ENCODE measurements at places on chromosomes 5 and 9.
A peak's percentile ranks its signal among the peaks of the same experiment; 100 is the strongest.

- no peak for DNase-seq
Measured at GRCh38 chr5:129945774-129946270, 41.6 kb downstream of the CHSY3 start.

DNA sequence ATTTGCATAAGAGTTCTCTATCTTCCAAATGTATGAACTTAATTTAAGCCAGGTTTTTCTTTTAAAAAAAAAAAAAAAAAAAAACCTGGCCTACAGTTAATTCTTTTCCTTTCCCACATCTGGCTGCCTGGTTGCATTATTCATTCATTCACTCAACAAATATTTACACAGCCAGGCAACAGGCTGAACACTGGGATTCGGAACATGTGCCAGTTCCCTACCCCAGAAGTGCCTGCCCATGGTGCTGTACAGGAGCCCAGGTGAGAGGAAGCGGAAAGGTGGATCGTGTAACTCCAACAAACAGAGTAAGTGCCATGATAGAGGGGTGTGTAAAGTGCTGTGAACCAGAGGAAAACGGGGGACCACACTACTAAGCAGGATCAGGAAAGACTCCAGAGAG, 93.6 kb downstream of the CDK5RAP2 start:
- DNase-seq: no peak

DNA sequence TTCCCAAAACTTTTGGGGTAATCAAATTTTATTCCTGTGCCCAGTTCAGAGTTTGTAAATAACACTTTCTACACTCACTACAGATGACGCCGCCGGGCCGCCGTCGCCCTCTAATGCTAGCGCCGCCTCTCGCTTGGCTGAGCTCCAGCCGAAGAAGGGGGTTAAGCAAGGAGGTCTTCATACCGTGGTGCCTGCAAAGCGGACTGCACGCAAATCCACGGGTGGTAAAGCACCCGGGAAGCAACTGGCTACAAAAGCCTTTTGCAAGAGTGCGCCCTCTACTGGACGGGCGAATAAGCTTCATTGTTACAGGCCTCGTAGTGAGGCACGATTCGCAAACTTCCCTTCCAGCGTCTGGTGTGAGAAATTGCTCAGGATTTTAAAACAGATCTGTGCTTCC, 280.4 kb downstream of the MEF2C start:
- DNase-seq: peak; percentile 4

DNA sequence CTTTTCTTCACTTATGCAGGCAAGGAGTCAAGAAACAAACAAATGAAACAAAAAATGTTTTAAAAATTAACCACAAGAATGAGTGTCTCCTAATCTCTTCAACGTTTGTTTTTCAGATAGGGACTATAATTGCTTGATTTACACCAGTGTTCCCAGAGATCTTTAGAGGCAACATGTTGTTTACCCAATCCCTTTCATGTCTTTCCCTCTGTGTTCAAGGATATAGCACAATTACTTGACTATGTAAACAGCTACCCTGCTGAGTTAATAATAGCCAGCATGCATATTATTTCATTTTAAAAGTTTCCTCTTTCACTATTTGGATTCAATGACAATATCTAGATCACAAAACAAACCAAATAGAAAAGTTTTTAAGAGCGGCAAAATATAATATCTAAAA, 25.1 kb upstream of the SHISAL2B start:
- no peak for DNase-seq

- DNase-seq: no peak
Measured at GRCh38 chr9:92055624-92056023, 59.6 kb downstream of the SPTLC1 start.

- DNase-seq: no peak
Measured at GRCh38 chr5:15566306-15566705, 66.3 kb downstream of the FBXL7 start.

GRCh38 chr5:127699416-127699815, 3.8 kb upstream of the CCDC192 start:
- DNase-seq: no peak

GRCh38 chr9:12849486-12850003, 74.7 kb downstream of the LURAP1L start:
- no peak for DNase-seq

DNA sequence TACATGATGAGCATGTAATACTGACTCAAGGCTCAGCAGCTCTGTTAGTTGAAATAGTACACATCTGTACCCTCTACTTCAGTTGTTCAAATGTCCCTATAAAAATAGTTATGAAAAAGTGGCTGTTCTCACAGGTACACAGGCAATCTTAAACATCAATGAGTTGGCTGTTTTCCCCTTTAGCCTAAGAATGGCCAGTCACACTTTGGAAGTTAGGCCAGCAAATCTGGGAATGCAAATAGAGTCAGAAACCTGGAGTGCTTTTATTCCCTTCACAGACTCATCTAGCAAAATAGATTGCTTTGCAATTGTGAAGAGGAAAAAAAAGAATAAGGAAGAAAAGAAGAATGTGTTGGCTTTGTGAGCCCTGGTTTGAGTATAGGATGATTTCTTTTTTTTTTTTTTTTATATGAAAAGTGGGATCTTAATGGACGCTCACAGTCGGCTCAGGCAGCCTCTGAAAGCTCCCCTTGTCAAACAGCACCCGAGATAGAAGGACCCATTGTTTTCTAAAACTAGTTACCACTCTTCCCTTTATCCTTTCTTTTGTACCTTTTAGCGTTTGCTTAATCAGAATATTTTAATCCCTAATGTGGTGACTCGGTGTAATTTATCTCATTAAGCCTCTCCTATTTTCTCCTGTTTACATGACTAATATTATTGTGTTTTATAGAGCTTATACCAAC, 27.9 kb upstream of the TLE1 start:
- no peak for DNase-seq

- DNase-seq: no peak
Measured at GRCh38 chr9:136576269-136576626, 30.4 kb upstream of the NOTCH1 start.

DNA sequence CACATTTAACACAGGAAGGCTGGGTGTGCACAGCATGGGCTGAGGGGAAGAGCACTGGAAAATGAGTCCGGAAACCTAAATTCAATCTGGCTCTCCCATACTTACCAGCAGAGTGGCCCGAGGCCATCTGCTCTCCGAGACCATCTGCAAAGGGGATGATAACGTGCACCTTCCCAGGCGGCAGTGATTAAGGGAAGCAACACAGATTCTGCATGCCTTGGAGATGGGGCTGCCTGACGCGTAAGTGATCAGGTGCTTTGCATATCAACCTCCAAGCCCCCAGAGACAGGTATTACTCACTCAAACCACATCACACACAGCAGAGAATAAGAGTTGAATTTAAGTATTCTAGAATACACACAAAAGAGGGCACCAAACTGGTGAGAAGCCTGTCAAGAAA, 9.1 kb downstream of the EPB41L4B start:
- DNase-seq: no peak

- no peak for DNase-seq
Measured at GRCh38 chr5:155094455-155094854, 80.9 kb downstream of the KIF4B start.

- DNase-seq: no peak
Measured at GRCh38 chr9:13481274-13481673, 201.8 kb upstream of the MPDZ start.

GRCh38 chr5:102666164-102666946, 88.8 kb upstream of the PAM start:
- no peak for DNase-seq

GRCh38 chr5:21142791-21143190, 1154.8 kb upstream of the CDH18 start:
- DNase-seq: no peak

- DNase-seq: no peak
Measured at GRCh38 chr5:116492776-116493175, 81.8 kb downstream of the SEMA6A start.

DNA sequence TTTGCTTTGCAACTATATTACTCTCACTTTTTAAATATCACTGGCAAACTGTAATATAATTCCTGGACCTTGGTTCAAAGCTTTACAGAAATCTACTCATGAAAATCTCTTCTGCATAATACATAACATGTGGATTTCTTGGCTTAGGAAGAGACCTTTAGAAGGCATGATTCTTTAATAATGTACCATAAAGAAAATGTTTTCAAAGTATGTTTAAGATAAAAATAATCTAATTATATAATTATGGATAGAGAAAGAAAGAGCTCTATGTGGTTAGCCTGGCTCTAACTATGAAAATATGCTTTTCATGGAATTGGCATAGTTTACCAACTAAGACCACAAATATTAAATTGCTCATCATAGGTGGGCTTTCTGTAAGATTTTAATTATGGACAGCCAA, 817.8 kb downstream of the TLE1 start:
- DNase-seq: no peak

- no peak for DNase-seq
Measured at GRCh38 chr5:127840198-127840524, 137.0 kb downstream of the CCDC192 start.

GRCh38 chr5:1029282-1029944, 20.8 kb downstream of the NKD2 start:
- no peak for DNase-seq

DNA sequence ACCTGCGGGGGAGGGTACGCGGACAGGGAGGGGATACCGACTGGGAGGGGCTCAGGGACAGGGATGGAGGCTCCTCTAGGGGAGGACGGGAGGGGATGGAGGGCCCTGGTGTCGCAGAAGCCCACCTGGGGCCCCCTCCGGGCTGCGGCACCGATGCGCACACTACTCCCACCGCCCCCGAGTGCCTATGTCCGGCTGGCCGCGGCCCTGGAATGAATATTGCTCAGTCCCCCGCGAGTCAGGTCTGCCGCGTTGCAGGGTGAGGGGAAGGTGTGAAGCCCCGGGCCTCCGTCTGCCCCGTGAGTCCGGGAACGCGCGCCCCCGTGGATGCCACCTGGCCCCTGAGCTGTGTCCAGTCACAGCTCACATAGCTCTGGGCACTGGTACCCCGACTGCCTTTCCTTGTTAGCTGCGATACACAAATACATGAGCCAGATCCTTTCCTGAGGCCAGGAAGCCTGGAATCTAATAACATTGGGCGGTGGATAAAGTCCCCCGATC, 44.5 kb upstream of the PRSS3 start:
- no peak for DNase-seq

DNA sequence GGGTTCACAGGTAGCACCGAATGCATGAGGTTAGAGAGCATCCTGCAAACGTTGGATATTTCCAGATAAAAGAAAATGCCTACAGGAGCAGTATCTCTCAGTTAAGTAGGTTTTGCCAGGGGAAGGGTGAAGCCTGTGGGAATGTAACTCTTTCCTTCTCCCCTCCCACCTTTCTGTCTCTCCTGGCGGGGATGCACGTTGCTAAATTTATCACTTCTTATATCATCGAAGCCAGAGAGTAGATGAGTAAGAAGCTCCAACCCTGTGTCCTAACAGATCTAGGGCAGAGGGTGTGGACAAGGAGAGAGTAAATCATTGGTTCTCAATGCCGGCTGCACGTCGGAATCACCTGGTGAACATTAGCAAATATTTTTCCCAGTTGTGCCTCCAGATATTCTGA, 457.5 kb downstream of the ENC1 start:
- no peak for DNase-seq

GRCh38 chr9:131500939-131501541, 1.7 kb upstream of the POMT1 start:
- DNase-seq: peak; percentile 44

DNA sequence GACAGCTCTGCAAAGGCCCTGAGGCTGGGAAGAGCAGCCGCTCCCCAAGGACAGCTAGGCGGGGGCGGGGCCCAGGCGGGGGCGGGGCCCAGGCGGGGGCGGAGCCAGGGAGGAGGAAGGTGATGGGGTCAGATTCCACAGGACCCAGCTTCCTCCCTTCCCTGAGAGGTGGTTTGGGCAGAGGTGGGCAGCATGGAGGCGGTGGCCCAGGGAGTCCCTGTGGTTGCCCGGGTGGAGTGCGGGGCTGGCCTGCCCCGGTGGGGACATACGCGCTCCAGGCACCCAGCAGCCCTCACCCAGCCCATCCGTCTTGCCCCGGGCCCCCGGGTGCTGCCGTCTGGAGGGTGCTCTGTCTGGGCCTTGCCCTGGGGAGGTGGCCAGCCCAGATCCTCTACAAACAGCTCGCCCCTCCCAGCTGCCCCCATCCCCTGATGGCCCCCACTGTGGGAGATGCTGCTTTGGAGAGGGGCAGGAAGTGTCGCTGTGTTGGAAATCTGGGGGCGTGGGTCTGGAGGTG, 11.0 kb upstream of the RNU6ATAC start:
- DNase-seq: no peak

- no peak for DNase-seq
Measured at GRCh38 chr5:16229357-16229940, 49.9 kb upstream of the MARCHF11 start.

GRCh38 chr5:168859471-168859870, 280.3 kb upstream of the PANK3 start:
- DNase-seq: no peak

DNA sequence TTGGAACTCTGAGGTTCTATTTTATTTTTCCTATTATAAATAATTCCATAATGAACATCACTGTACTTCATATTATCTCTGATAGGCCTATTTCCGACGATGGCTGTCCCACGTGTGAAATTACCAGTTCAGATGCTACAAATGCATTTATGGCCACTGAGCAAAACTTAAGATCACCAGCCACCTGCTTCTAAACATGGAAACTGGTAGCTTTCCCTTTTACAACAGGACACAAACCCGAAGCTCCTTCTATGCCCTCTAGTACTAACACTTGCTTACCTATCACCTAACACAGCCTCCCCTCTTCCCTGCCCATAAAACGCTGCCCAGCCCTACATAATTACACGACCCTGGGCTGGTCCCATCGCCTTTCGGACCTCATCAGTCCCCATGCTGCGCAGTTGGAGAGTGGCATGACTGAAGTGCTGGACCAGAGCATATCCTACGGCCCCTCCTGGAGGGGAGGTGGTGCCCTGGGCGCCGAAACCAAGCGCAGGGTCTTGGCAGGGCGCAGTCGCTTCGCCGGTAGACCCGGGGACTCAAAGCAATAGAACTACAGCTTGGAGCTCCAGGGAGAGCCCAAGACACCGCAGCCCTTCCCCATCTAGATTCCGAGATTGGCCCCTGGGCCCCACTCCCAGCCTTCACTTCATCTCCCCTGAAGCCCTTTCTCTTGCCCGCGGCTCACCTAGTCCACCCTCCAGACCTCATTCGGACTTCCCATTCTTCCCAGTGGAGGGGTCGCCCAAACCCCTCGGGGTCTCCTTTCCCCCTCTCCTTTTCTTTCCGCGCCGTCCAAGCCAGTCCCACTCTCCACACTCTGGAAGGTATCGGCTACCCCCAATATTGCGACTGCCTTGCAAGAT, 1.0 kb upstream of the SAP30L start:
- DNase-seq: no peak

Measured in CD4-positive, alpha-beta T cell treated with Interleukin-10 for 1 hour (primary cell).